ENCODE measurements at places on chromosomes 16 and 17.

DNA sequence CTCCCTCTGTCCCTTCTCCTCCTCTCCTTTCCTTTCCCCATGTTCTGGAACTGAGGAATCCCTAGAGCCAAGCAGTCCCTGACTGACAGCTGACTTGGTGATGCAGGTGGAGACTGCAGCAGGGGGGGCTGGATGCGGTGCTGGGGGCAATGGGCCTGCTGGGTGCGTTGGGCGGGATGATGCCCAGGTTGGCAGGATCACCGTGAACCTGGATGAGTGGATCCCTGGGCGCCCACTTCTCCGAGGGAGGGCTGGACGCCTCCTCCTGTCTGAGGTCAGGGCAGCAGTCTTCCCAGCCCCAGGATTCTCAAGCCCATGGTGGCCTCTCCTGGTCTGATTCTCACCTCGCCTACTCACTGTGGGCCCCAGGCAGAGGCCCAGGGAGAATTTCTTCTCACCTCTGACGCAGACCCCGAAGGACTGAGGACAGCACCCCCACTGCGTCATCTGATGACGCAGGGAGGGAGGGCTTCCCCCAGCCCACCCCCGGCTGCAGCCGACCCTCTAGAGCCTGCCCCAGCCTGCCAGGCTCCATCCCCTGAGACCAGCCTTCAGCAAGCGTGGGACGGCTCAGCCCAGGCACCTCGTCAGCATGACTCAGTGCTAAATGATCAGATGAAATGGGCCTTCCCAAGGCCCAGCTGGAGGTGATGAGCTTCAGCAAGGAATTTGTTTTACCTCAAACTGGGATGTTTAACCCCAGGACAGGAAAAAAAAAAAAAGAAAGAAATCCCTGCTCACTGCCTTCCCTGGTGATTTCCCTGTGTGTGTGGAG lies 188.0 kb upstream of the TNRC6C start:
- no peak for DNase-seq

GRCh38 chr17:20284022-20284421 lies 183.3 kb downstream of the LGALS9B start:
- DNase-seq, result peak; percentile 27

GRCh38 chr16:82716361-82716855 lies 89.6 kb downstream of the CDH13 start:
- DNase-seq, result no peak

DNA sequence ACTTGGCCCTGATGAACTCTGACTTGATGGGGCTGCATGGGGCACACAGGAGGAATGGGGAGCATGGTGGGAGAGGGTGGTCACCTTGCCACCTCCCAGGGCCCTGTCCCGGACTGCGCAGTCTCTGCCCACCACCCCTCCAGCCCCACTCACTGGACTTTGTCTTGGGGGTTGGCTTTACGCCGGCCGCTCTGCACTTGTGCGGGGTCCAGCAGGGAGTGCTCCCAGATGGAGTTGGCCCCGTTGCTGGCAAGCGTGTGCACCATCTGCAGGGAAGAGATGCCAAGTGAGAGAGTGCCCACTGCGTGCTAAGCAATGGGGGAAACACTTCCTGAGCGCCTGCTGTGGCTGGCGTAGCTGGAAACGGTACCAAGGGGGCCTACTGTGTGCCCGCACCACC lies 6.7 kb downstream of the GIT1 start:
- DNase-seq, result no peak

GRCh38 chr16:67430504-67430976 lies 381 bp upstream of the HSD11B2 start:
- DNase-seq, result no peak

DNA sequence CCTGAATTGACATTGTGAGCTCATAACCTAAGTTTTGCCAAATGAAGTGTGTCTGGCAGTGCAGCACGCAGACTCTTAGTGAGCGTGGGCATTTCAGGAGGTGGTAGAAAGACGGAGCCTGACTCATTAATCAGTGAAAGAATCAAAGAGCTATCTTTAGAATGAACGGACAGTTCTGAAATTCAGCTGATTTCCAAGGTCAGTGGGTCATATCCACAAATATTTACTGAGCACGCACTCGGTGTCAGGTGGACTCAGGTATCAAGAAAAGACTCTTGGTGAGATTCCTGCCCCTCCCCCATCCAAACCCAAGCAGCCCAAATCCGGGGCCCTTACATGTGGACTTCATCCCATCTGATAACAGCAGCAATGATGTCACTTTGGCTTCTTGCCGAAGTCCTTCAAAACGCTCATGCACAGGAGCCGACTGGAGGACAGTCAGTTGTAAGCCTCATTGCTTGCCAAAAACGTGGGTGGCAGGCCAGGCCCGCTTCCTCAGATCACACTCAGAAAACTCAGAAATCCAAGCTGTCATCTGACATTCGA lies 185.8 kb downstream of the HS3ST3A1 start:
- peak; percentile 94 for DNase-seq

- no peak for DNase-seq
Measured at GRCh38 chr17:9897372-9897968, 7.6 kb downstream of the RCVRN start.
